Activated CD4-positive, alpha-beta T cell treated with anti-CD3 and anti-CD28 coated beads for 1 hour (primary cell): ENCODE measurements at places on chromosomes 6 and 20.
A peak's percentile ranks its signal among the peaks of the same experiment; 100 is the strongest.

- no peak for DNase-seq
Observed at GRCh38 chr6:108945681-108946159, 97.5 kb downstream of the ARMC2 start.

DNA sequence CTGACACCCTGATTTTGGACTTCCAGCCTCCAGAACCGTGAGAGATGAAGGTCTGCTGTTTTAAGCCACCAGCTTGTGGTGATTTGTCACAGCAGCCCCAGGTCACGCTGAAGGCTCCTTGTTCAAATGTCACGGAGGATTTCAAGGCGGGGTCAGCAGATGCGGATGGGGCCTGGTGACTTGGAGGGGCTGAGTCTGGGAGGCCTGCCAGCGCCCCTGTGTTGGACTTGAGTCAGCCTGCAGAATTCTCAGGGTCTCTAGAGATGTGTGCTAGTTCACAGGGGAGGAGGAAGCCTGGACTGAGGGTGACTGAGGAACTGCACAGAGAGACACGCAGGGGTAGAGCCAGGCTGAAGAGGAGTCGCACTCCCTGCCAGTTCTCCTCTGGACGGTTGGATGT is 19.5 kb upstream of the TAF4 start:
- no peak for DNase-seq

DNA sequence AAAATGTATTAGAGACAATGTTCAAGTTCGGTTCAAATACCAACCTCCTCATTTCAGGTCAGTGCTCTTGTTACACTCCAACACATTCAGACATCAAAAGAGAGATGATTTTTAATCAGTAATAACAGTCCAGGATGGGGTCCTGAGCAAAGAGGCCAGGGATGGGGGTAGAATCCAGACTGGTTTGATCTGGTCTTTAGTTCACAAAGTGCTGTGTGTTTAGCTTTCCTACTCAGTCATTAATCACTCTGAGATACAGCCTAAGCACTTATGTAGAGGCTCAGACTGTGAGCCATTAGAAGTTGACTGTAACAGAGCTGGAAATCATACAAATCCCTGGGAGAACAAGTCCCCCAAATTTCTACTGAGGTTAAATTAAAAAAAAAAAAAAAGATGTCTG is 241.6 kb downstream of the PTPRK start:
- DNase-seq: no peak

DNA sequence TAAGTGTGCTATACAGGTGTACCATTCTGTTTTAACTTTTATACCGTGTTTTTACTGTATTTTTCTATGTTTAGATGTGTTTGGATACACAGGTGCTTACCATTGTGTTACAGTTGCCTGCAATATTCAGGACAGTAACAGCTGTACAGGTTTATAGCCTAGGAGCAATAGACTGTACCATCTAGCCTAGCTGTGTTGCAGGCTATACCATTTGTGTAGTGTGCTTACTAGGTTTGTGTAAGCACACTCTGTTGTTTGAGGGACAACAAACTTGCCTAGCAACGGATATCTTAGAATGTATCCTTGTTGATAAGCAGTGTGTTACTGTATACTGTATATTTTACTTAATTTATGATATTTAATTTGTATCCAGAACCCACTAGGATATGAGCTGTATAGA is 35.2 kb downstream of the ADGB start:
- no peak for DNase-seq

DNA sequence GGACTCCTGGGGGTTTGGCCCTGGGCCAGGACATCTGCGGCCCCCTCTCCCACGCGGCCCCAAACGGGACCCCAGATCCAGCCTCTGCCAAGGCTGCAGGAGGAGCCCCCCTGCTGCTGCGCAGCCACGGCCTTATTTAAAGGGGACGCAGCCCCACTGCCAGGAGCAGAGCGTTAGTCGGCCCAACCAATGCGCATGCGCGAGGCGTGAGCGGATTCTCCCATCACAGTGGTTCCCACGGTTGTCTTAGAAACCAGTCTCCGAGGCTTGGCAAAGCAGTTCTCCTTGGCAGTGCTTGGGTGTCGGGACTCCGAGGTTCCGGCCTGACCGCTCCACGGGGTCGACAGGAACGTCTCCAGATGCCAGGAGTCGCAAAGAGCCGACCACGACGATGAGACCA is 288.3 kb upstream of the ZNF337 start:
- peak; percentile 44 for DNase-seq

GRCh38 chr6:169164986-169165385 is 88.7 kb downstream of the THBS2 start:
- no peak for DNase-seq

- DNase-seq: no peak
Observed at GRCh38 chr6:31528821-31529328, at the start of gene MCCD1. Gene MCCD1, plus strand, starts transcription at chr6:31528962. Its CDS starts 53 bp downstream, at chr6:31529015.

DNA sequence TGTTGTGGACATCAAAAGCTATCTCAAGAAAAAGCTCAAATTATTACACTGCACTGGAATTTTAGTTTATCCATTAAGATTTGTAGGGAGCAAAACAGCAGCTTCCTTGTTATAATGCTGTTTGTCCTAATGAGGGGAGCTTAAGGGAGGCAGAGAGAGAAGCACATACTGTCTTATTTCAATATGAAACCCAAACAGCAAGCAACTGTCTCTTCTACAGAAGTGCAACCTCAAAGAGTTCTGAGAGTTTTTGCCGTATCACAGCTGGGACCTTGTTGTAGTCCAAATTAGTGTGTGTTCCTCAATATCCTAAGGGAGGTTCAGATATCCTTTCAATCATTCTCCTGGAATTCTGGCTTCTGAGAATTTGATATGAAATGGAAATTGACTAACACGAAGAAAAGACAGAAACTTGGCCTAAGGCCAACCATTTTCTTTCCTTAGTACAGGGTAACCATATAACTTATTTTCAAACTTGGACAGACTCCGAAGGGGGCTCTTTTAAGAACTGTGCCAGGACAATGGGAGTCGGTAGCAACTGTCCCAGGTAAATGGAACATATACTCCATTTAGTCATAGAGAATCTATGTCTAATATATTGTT is 149.3 kb upstream of the CCN2 start:
- no peak for DNase-seq

GRCh38 chr6:20574355-20574754 is 40.1 kb downstream of the CDKAL1 start:
- DNase-seq: no peak

GRCh38 chr6:139439349-139439748 is 64.9 kb upstream of the CITED2 start:
- no peak for DNase-seq

DNA sequence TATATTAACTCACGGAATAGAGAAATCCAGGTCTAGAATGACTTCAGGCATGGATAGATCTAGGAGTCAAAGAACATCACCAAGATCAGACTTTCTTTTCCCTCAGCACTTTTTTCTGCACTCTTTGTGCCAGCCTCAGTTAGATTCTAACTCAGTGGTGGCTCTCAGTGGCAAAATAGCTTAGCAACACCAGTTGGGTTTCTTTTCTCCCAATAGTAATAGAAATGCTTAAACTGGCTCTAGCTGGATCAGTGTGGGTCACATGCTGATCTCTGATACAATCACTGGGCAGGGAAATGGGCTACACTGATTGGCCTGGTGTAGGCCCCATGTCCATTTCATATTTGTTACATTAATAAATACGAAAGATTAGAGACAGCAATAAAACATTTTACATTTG is 44.2 kb upstream of the ARFGEF2 start:
- DNase-seq: no peak

- DNase-seq: no peak
Observed at GRCh38 chr20:35283441-35284266, 918 bp downstream of the EIF6 start.

DNA sequence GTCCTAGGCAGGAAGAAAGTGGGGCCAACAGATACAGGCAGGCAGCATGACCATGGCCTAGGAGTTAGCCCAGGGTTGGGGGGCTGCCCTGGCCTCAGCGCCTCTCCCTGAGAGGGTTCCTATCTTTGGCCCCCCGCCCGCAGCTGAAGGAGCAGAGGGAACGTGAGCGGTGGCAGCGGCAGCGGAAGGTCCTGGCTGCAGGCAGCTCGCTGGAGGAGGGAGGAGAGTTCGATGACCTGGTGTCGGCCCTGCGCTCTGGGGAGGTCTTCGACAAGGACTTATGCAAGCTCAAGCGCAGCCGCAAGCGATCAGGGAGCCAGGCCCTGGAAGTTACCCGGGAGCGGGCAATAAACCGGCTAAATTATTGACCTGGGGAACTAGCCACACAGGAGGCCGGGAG is 32.6 kb downstream of the MOCS1 start:
- no peak for DNase-seq

DNA sequence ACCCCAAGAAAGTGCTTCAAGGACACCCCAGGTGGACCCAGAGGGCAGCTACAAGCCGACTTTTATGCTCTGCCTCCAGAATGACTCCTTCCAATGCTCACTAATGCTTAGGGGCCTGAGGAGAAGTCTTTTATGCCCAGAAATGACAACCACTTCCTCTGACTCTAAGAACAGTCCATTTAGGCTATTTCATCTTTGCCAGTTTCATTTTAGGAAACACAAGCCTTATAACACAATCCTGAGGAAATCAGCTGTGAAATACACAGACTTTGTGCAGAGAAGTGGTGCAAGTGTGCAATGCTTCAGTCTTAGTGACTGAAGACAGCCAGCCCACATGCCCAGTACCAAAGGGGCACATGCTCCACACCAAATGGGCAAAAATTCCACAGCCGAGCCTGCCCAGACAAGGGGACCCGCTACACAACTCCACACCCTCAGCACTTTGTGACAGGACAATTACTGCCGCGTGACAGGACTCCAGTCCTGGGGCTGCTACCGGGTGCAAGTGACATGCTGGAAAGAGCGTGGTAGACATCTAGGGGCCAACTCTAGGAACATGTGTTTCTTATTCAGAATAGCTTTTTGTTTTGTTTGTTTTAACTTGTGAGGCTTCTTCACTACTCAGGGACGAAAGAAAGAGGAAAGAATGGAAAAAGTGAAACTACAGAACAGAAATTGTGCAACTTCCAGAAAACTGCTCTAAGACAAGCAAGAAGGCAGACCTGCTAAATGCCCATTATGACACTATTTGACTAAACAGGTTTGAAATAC is 28.2 kb upstream of the PLAGL1 start:
- DNase-seq: no peak

DNA sequence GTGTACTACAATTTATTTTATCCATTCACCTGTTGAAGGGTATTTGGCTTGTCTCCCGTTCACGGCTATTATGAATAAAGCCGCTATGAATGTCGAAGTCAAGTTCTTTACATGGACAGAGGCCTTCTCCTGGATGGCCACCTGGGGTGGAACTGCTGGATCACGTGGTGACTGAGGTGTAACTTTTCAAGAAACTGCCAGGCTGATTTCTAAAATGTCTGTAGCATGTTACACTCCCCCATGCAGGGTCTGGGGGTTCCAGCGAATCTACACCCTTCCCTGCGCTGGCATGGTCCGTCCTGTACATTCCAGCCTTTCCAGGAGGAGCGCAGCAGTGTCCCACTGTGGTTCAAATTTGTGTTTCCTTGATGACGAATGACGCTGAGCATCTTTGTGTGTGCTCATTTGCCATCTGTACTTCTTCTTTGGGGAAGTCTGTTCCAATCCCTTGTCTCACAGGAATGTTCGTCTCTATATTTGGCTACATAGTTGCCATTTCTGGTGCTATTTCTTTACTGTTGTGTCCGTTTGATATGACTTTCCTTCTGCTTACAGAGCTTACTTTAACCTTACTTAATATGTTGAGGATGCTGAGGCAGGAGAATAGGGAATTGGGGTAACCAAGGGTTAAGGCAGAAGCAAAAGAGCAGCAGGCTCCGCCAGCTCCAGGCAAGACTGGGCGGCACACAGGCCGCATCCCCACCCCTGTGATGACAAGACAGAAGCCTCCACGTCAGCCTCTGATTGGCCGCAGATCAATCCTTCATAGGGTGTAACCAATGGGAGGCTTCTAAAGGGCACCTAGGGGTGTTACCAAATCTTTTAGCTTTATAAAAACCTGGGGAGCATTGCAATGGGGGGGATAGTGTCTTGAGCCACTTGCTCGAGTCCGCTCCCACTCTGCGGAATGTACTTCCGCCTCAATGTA is 106.6 kb downstream of the TAF4 start:
- no peak for DNase-seq

GRCh38 chr6:15553736-15554294 is 109.0 kb downstream of the DTNBP1 start:
- DNase-seq: no peak

DNA sequence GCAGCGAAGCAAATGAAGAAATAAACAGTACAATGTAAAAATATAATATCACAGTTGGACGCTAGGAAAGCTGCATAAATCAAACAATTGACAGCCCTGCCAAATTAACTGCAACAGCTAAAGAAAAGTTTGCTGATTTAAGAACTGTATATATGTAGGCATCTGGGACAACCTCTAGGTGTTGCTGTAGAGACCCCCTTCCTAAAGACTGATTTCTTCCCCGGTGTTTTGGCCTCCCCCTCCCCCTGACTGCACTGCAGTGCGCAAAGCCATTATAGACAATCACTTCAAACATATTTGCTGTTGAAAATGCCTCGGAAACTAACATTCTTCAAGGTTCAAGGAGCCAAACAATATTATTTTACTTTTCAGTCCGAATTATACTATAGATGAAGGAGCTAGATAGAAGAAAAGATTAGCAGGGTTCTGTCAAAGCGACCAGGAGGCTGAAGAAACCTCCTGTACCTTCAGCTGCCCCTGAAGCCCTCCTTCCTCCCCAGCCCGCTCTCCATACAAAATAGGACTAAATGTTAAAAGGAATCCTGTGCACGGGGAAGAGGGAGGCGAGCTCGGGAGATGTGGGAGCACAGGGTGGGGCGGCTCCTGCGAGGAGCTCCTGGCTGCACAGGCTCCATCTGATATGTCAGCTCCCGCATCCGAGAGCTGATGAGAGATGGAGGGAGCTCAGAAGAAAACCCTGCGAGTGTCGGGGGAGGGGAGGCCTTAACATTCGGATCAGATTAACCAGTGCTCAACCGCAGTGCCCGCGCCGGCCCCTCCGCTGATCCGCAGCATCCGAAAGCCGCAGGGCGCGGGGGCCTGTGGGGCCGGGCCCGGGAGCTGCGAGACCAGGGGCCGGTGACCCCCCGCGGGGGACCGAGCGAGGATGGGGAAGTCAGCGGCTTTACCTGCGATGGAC is 822 bp downstream of the ELOVL4 start:
- no peak for DNase-seq

- DNase-seq: no peak
Observed at GRCh38 chr6:167005350-167006159, 6.4 kb downstream of the CEP43 start.

GRCh38 chr20:20225325-20226043 is 142.4 kb upstream of the INSM1 start:
- no peak for DNase-seq

GRCh38 chr6:13273202-13273930 is 55.0 kb downstream of the TBC1D7 start:
- DNase-seq: no peak
